ENCODE measurements at places on chromosomes 1 and 21.

- DNase-seq = no peak
These were observed 26.5 kb downstream of the IGFN1 start for GRCh38 chr1:201217146-201217545.

DNA sequence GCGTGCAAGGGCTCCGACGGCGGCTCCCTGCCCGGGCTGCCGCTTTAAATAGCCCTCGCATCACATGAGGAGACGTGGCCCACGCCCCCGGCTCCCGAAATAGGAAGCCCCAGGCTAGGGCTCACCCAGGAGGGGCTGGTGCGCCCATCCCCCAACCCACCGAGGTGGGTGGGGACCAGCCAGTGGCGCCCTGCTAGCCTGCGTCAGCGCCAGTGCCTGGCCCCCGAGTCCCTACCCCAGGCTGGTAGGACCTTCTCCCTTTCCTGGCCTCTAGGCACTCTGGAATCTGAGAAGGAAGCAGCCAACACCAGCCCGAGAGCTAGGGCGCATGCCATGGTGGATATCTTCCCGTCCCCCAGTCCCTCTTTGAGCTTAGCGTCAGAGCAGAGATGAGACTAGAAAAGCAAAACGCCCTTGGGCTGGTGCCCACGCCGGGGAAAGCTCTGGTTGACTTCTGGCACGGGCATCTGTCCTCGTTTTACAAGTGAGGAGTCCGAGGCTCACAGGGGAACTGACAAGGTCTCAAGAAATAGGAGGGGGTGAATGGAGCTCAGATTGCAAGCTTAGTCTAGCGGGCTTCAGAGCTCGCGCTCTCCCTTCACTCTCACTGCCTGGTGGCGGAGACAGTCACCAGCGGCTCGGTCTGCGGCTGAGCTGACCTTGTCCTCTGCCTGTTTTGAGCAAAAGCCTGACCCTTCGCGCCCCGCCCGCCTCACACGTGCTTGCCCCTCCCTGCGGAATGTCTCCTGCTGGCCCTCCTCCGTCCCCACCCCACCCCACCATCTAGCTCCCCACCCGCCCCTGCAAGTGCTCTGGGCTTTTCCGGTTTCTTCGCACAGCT lies at the start of gene FABP3:
Gene FABP3 (minus strand): TSS at position 21 of the 841 bp plus-strand sequence. CDS start 62 bp downstream, outside the sequence.
- DNase-seq = no peak

DNA sequence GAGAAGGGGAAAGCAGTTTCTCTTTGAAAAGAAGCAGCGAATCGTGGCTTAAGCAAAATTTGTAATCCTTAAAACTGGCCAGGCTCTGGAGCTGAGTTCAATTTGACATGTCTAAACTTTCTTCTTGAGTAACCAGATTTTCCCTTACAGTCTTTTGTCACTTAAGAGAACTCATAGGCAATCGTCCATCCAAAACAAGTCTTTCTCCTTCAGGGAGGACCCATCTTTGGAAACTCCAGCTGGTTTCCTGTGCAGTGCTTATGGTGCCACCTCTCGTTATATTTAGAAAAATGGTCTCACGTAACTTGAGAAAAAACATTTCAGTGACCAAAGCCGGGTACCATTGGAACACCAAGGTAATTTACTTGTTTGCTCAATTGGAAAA lies 1.8 kb upstream of the PTTG1IP start:
- DNase-seq = no peak

DNA sequence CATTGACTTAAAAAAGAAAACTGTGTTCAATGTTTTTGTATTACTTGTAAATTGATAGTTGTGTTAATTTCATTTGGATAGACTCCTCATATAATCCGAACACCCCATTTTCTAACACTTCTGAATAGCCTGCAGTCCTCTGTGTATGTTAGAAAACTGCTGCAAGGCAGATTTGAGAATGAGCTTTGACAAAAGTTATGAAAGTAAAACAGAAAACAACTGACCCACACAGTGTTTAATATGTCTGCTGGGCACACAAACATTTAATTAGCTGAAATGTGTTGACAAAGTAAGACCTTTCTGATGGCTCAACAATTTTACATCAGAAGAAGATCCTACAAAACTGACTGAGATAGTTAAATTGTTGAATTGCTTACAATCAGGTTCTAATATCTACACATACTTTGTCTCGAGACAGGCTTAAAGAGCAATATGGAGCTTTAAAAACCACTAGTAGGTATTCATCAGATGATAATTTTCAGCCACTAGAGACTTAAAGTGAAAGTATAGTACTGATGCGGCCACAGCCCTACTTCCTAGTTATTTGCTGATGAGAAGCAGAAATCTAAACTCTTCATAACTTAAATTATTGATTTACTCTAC lies 40.0 kb upstream of the PRMT6 start:
- no peak for DNase-seq

DNA sequence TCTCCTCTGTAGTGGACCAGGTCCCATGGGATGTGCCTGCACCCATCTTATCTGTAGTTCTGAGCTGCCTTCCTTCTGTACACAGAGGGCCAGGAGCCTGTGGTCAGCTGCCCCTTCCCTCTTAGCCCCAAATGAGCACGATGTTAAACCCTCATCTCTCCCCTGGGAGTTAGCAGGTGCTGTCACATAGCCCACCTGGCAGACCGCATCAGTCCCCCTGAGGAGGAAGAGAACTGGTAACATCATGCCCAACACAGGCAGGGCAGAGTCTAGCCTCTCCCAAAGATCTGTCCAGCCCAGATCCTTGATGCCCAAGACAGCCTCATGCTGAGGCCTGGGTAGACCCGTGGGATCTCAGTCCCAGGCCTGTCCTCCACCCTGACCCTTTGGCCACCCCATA lies 4.7 kb downstream of the TIE1 start:
- DNase-seq = no peak

- DNase-seq = no peak
These were observed 2.2 kb downstream of the CAMK1G start for GRCh38 chr1:209585672-209586071.

DNA sequence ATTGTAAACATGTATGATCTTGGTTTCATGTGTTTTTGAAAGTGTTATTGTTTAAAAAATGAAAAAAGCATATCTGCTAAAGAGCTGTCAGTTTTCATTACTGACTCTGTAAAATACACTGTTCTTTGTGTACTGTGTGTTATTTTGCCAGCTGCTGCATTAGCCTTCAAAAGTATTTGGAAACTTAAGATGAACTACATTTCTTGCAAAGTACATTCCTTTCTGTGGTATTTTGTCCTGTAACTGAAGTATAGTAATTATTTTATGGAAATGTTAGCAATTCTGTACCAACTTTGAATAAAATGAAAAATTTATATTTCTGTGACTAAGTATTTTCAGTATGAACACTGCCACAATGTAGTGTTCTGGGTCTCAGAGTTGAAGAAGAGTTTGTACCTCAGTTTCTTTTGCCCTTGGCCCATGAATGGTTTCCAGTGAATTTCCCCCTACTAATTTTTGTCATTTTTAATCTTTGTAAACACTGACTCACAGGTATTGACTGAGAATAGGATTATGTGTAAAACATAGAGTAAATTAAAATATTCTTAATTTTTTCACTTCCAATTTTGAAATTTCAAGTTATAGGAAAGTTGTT lies 32.7 kb downstream of the MRPS6 start:
- no peak for DNase-seq

GRCh38 chr1:173268786-173269277 lies 61.7 kb upstream of the TNFSF4 start:
- no peak for DNase-seq

- no peak for DNase-seq
These were observed 566.1 kb downstream of the AMY1C start for GRCh38 chr1:104315823-104316222.

GRCh38 chr1:216476341-216476740 lies 53.1 kb upstream of the USH2A start:
- no peak for DNase-seq

- DNase-seq = no peak
These were observed 40.6 kb downstream of the TNNT2 start for GRCh38 chr1:201336711-201337450.

DNA sequence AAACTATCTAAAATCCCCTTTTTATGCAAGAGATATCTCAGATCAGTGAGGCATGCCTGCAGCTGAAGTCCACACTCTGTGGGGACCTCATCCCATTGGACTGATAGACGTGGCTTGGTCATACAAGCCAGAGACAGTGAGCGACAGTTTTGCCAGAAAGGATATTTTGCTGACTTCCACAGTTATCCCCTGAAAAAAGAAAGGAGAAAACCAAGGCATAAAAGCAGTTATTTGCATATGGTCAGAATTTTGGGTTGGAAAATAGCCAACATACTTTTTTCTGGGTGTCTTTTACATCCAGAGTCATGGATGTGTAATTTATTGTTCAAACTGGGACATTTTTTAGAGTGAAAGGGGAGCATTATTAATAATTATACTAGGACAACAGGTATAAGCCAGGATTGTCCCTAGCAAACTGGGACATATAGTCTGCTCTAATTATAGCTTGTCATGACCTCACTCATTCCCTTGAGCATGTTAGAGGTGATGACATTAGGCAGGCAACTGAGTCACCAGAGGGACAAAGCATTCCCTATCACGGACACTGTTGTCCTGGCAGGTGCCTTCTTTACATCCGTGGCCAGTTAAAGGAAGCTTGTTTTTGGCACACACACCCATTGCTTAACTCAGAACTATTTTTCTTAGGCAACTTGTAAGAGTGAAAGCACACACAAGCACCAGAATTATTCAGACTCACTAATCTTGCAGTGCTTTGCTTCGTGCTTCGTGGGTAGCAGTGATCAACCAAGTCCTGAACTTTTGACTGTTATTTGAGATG lies 65.5 kb downstream of the PRRX1 start:
- DNase-seq = no peak

DNA sequence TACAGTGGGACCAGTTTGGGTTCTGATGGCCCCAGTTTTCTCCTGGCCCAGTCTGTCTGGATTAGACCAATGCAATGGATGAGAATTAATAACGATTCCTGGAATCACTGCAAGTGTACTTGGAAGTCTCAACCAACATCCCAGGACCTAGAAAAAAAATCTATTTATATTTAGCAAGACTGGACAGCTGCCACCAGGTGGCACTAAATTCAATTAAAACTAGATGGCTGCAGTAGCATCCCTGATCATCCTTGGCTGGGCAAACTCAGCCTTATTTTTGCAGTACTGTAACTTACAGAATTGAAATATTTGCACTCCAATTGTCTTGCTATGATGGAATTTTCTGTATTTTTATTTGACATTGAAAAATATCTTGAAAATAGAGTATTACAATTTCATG lies 165.7 kb downstream of the NCAM2 start:
- DNase-seq = no peak

GRCh38 chr1:164912290-164912689 lies 353.3 kb downstream of the PBX1 start:
- no peak for DNase-seq

GRCh38 chr1:7374563-7375160 lies 396.4 kb upstream of the VAMP3 start:
- DNase-seq = no peak

DNA sequence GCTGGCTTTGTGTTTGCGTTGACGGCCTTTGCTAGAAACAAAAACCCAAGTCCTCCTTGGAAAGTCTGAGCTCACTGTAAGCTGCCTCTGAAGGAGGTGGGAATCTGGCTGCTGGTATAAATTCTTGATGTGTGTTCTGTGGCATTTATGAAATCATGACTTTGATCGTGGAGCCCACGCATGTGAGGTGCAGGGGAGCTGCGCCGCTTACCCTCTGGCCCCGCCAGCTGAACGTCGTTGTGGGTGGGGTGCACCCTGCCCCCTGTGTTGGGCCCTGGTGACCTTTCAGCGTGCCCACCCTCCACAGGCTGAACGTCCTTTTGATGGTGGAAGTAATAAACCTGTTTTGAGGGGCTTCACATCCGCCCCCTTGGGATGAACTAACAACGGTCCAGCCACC lies 21.2 kb upstream of the DIP2A start:
- no peak for DNase-seq

GRCh38 chr1:201471772-201472171 lies 2.8 kb upstream of the PHLDA3 start:
- no peak for DNase-seq
